ENCODE measurements at places on chromosomes 4 and X.

DNA sequence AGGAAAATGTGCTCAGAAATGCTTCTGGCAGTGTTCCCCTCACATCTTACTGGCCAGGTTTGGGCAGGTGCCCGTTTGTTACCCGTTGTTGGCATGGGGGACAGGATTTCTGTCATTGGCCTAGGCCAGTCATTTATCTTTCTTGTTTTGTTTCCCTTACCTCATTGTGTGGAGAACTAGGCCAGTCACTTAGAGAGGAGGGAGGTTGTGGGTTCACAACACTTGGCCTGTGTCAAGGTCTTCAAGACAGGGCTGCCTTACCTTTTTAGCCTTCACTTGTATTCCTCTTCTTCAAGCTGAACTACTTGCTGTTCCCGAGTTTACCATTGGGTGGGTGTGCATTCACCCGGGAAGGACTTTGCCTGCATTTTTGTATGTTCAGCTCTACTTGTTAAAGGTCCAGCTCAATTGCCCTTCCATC, 17.7 kb downstream of the SNX25 start:
- DNase-seq, result no peak

GRCh38 chr4:126268106-126268505, 953.4 kb downstream of the FAT4 start:
- peak; percentile 74 for DNase-seq

DNA sequence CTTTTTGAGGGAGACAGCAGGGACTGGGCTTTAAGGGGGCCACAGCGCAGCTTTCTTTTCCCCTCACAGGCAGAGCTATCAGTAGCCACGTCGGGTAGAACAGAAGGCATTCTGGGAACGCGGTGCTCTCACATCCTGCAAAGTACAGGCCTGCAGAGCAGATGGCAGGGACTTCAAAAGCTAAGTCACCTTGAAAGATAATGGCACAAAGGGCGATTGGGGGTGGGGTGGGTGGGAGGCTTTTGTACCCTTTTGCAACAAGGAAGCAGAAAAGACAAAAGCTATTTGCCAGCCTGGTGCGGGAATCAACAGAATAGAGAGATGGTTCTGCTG, 93.9 kb downstream of the PHKA2 start:
- DNase-seq, result no peak

GRCh38 chr4:146336410-146336807, 122.1 kb downstream of the REELD1 start:
- no peak for DNase-seq

DNA sequence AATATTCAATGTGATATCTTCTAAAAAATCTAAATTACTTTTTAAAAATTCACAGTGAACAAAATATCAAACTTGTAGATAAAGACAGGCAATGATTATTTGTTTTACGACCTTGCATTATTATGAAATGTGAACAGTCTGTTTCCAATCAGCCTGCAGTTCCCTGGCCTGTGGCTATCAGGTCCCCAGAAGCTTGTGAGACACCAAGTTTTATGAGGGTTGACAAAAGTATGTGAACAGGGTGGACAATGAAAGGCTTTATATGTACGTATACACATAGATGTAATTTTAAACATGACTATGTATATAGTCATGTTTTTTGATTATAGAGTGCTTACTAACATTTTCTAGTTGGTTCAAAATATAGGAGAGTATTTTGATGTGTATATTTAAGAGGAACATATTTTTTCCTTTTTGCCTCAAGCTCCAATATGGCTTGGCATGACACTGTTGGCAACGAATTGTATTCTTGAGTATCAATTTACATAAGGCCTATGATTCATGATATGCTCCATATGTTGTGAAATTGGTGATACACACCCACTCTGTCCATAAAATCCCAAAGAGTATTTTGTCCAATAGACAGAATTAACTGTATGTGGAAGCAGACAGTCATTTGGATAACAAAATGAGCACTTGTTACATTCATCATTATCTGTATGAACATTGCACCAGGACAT, 55.7 kb downstream of the BTC start:
- peak; percentile 3 for DNase-seq

- peak; percentile 8 for DNase-seq
Measured at GRCh38 chrX:3651277-3651676, 62.2 kb downstream of the PRKX start.

- DNase-seq, result no peak
Measured at GRCh38 chr4:90837241-90837640, 710.0 kb downstream of the CCSER1 start.

GRCh38 chr4:173088144-173088543, 80.5 kb upstream of the GALNT7 start:
- no peak for DNase-seq

DNA sequence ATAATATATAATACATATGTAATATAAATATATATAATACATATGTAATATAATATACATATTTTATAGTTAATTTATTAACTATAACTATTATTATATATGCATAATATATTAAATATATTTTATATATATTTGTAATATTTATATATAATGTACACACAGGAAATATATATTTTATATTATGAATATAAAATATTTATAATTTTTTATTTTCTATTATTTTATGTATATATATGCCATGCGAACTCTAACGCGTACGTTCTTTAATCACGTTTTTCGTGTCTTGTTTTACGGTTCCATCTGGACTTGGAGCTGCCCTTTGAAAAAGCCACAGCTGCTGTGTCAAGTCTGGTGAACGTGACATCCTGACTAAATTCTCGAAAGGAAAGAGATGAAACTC, 332.1 kb downstream of the ASMT start:
- no peak for DNase-seq

DNA sequence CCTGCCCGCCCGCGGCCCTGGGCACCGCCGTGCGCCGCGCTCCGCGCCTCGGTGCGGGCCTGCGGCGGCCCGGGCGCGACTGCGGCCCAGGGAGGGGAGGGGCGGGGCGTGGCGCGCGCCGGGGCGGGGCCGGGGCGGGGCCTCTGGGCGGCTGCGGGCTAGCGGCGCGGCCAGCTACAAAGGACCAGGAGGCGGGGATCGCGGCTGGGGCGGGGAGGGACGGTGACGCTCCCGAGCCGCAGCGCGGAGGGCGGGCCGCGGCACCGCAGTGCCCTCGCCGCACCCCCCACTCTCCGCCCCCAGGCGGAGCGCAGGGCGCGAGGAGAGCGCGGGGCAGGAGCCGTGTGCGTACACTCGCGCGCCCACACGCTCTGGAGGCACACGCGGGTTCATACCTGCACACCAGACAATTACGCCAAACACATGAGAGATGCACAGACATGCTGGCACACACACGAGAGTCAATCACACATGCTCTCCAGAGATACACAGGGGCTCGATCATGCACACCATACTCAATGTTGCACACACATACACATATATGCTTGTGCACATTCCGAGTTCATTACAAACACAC, at the start of gene CRMP1:
Gene CRMP1 (minus strand): TSS at position 83 of the 577 bp plus-strand sequence. CDS start 117 bp downstream, outside the sequence.
- no peak for DNase-seq

GRCh38 chr4:54767376-54767775, 109.6 kb downstream of the KIT start:
- peak; percentile 83 for DNase-seq

- DNase-seq, result no peak
Measured at GRCh38 chrX:63511361-63511760, 160.2 kb upstream of the SPIN4 start.

- DNase-seq, result no peak
Measured at GRCh38 chrX:154038656-154039055, 19.0 kb upstream of the IRAK1 start.

DNA sequence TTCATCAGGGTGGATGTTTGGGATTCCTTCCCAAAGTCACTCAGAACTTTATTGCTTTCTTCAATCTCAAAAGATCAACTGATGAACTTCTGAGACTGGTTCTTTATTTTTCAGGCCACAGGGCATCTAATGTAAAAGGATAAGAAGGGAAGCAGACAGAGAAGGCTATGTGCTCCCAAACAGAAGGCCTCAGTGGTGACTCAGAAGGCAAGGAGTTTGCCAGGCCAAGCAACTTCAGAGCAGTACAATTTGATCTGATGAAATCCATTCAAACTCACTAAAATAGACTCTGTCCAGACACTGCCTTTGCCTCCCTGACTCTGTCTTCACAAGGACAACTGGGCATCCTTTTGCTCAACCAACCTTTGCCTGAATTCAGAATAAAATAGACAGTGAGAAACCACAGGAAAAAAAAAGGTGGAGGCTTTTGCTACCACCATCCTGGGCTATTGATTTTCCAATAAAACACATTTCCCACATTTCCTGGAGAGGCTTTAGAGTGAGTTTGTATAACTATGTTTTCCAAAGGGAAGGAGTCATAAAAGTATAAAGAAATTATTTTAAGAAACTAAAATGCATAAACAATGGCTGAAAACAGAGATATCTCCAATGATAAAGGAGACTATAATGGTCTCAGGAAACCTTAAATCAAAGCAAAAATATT, 55.2 kb downstream of the ARHGEF6 start:
- DNase-seq, result peak; percentile 74

DNA sequence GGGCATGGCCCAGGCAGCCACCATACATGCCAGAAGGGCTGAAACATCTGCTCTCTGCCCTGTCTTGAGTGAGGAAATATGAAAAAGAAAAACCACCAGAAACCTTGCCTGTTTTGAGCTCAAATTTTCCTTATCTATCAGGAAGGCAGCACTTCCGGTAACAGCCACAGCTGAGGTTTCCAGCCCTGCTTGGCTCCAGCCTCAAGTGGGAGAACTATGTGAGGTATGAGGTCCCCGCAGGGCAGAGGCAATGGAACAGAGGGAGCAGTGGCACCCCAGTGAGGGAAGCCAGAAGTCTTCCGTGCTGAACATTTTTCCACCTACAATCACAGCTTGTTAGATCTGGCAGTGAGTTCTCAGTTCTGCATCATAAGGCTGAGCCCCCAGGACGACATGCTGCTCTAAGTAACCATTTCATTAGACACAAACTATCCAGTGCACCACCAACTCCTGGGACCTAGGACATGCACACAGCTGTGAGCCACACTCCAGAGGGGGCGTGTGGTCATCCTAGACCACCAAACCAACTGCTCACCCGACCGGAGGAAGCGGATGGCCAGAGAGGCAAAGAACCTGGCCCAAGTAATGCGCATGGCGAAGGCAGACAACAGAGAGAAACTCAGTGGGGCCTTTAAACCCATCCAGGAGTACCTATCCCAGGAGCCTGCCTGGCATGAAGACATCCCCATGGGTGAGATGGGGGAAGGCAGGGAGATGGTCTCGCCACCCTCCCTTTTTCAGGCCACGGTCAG, 22.6 kb downstream of the WDR1 start:
- peak; percentile 76 for DNase-seq

- DNase-seq, result no peak
Measured at GRCh38 chr4:45629717-45630116, 494.1 kb downstream of the GABRG1 start.

DNA sequence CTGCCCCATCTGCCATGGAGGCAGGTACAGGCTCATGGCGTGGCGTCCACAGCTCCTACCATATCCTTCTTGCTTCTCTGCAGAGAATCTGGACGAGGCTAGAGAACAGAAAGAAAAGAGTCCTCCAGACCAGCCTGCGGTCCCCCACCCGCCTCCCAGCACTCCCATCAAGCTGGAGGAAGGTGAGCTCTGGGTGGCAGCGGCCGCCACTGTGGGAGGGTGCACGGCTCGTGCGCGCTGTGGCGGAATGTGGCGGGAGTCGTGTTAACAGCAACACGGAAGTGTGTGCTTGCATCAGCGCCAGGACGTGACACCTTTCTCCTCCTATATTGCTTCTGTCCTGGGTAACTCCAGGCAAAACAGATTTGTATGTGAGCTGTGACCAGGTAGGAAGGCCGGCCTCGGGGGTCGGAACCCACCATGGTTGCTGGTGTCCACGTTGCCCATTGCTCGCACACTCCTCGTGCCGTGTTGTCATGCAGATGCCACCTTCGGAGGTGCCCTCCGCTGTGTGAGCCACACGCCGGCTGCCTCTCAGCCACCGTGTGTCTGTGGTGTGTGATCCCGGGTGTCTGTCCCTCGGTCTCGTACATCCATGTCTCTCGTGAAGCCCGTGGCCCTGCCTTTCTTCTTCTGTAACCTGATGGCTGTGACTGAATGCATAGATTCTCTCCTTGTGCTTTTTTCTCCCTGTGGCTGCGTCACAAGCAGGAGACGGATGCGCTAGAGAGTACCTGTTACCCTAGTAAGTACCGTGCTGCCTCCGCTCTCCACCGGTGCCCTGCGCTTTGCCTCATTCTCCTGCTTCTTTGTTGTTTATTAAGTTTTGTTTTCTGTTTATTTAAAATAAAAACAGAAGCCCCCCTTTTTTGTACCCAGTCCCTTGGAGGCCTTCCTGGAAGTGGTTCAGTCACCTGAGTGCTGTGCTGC, 37.0 kb downstream of the NOP14 start:
- DNase-seq, result no peak

- DNase-seq, result no peak
Measured at GRCh38 chr4:68344049-68344448, 5.8 kb downstream of the YTHDC1 start.

GRCh38 chr4:180057891-180058671, 2185.1 kb upstream of the TENM3 start:
- peak; percentile 9 for DNase-seq

GRCh38 chr4:36189511-36190226, 54.6 kb downstream of the ARAP2 start:
- DNase-seq, result no peak

DNA sequence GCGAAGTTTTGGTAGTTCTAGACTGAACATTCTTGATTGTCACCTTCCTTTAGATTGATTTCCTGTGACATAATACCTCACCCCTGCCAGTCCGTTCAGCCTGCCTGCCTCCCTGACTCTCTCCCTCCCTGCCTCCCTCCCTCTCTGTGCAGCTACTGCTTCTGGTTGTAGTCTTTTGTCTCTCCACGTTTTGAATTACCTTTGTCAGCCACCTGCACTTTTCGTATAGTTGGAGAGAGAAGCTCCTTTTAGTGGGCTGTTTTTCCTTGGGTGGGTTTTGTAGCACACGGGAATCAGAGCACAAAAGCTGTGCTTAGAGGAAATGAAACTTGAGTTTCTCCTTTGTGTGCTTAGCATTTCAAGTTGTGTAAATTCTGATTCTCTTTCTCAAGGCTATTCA, 32.6 kb upstream of the MSMO1 start:
- DNase-seq, result no peak

DNA sequence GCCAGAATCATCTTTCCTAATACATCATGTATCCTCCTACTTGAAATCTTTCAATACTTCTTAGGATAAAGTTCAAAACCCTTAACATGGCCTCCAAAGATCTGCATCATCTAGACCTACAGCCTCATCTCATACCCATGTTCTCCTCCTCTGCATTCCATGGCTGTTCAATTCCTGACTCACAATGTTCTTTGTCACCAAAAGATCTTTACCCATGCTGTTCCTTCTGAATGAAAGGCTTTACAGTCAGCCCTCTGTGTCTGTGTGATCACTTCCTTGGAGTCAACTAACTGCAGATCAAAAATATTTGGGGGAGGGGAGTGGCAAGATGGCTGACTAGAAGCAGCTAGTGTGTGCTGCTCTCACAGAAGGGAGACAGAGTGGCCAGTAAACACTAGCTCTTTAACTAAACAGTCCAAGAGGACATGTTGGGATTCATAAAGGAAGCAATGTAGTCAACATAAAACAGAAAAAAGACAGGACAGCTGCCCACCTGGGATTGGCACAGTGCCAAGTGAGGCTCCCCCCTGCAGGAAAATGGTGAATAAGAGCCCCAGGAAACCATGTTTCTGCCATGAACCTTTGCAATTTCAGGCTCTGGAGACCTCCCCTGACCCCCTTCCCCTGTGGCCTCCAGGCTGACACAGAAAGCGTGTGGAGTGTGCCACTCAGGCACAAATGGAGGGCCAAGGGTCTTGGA, 31.9 kb downstream of the CBR4 start:
- peak; percentile 61 for DNase-seq

GRCh38 chrX:7062276-7062675, 85.2 kb upstream of the STS start:
- DNase-seq, result peak; percentile 16
